ENCODE measurements at places on chromosomes 2 and 18.

- DNase-seq, result peak; percentile 26
These were observed 74.1 kb downstream of the CABYR start for GRCh38 chr18:24212939-24213338.

- DNase-seq, result no peak
These were observed 7.6 kb upstream of the ALS2 start for GRCh38 chr2:201788371-201788770.

DNA sequence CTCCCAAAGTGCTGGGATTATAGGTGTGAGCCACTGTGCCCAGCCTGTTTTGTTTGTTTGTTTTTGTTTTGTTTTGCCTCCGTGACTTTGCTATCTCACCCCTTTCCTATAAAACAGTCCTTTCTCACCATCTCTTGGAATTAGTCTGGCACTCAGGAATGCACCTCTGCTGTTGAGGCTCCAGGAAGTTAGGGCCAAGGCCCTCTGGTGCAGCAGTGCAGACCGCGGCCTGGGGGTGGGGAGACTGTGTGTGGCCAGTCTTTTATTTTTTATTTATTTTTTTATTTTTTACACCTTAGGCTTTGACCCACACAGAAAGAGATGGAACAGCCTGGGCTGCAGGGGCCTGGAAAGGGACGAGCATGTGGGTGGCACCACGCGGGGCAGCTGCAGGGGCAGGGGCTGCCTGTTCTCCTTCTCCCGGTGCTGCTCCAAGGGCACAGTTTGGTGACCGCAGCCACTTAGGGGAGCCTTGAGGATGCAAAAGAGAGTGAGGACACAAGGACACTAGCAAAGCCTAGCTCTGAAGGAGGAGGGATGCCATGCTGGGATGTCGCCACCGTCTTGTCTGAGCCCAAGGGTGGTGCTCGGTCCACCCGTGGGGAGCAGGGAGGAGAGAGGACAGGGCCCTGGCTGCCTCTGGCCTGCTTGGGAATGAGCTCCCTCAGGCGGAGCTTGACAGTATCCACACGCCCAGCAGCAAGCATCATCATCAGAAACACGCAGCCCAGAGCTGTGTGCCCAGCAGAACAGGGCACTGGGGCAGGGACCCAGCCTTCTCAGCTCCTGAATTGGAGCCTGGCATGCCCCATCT, 19.4 kb upstream of the ALPI start:
- no peak for DNase-seq

DNA sequence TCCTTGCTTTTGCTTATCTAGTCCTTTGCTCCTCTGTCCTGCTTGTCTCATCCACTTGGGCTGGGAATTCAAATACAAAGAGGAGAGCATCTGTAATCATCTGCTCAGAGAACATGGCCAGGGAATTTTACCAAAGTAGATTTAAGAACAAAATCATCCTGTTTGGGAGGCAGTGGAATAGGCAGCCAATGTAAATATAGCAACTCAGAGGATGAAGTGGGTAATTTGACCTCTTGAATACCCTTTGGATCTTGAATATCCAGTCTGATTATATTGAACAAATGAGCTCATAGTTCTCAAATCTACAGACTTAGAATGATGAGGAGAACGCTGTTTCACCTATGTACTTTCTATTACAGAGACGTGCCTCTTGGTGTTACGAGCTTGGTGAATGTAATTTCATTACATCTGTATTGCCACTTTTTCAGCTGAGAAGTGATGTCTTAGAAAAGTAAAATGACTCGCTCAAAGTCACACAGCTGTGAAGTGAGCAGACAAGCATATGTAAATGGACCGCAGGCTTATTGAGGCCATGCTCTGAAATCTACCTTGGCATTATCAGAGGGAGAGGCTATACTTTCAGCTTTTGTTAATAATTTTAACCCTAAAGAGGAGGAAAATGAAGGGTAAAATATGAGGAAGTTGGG, 266.3 kb downstream of the MTX2 start:
- DNase-seq, result no peak

DNA sequence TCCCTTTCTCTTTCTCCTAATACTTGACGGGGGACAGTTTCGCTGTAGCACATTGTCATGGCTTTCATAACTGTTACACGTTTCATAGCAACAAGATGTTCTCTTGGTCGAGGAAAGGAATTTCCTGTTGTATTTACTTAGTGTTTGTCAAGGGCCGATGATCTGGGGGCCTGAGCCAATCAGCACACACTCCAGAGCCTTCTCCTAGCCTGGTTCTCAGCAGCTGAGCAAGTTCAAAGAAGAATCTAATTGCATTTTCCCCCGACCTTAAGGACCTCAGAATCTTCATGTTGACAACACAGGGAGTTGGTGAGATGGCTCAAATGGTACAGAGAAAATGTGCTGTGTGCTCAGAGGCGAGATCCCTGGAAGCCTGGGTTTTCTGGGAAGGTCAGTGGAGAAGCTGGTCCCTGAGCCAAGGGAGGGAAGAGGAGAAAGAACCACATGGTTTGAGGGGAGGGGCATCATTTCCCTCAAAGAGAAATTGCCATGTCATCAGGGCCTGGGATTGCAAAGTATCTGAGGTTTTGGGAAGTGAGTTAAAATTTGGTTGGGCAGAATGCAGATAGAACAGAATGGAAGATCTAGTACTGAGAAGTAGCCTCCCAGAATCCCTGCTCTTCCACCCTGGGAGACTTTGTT, 76.9 kb upstream of the AGAP1 start:
- DNase-seq, result no peak

GRCh38 chr18:44098551-44099098, 582.1 kb upstream of the SETBP1 start:
- DNase-seq, result no peak

GRCh38 chr2:25894135-25894830, 16.0 kb upstream of the ASXL2 start:
- DNase-seq, result no peak

- DNase-seq, result no peak
These were observed 297.7 kb upstream of the DOK6 start for GRCh38 chr18:69102959-69103358.

DNA sequence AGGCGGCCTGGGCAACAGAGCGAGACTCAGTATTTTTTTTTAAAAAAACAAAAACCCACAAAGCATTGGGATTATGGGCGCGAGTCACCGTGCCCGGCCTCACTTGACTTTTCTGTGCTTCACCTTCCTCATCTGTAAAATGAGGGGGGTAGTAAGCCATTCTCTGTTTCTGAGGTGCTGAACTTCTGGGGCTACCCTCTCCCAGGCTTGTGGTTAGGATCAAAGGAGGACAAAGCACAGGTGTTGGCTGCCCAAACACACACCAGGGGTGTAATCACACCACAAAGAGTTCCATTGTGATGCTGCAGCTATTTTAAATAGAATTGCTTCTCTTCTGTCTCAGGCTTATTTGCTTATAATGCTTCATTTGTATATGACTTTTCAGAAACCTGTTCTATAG, 35.8 kb upstream of the INHBB start:
- no peak for DNase-seq

DNA sequence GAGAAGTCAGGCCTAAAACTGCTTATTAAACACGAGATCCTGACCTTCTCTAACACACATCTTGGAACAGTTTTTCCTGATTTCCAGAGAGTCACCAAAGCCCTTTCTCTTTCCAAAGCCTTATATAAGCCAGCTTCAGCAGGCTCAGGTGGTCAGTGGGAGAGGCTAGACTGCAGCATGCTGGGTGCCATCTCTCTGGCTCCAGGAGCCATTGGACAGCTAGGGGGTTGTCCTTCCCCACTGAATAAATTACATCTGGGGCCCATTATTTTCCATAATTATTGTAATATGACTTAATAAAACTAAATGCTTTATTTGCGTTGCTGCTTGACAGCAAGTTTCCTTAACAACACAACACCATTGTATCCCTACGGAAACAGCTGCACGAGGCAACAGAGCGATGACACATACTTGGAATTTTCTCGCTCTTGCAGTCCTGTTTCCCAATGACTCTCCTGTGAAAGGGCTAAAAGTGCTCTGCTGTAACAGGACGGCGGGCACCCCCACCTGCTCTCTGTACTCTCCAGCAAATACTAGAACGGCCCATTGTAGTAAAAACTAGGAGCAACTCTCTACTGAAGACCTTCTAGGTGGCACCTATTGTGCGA, 160.6 kb downstream of the RNF144A start:
- no peak for DNase-seq

DNA sequence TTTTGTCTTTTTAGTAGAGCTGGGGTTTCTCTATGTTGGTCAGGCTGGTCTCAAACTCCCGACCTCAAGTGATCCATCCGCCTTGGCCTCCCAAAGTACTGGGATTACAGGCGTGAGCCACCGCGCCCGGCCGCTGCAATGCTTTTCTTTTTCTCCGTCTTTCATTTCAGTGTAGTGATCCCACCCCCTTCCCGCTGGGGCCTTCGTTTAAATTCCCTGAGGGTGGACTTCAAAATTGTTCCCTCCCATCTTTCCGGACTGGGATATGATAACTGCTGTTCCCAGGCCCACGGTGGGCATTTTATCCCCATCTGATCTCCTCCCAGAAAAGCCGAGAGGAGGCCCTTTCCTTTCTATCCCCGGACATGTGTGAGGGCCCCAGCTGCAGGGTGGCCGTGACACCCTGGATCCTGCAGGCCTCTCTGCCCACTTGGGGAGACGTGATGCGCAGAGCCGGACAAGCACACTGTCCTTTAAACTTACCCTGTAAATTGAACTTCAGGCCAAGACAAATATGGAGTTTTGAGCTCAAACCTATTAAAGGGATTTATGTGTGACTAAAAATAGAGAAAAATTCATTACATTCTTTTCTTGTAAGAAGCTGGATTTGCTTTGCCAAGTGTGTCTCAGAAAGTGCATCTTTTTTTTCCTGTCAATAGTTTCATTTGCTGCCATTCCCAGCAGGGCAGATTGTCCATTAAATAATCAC, 54.5 kb upstream of the AFF3 start:
- DNase-seq, result no peak

GRCh38 chr18:46213295-46213694, 109.1 kb downstream of the HAUS1 start:
- DNase-seq, result no peak

- DNase-seq, result no peak
These were observed 215.4 kb downstream of the ZBTB7C start for GRCh38 chr18:48193521-48194492.

Data from H54 (cell line).